ENCODE measurements at places on chromosomes 11 and 22.

- DNase-seq: no peak
Measured at GRCh38 chr11:30153008-30153407, 77.8 kb upstream of the FSHB start.

GRCh38 chr11:35214226-35214770, 75.3 kb downstream of the CD44 start:
- DNase-seq: no peak

- no peak for DNase-seq
Measured at GRCh38 chr11:71252269-71252769, at the start of gene SHANK2. TSS of gene SHANK2 (minus strand) at chr11:71252577. CDS start at chr11:71147326, 105,251 bp downstream.

DNA sequence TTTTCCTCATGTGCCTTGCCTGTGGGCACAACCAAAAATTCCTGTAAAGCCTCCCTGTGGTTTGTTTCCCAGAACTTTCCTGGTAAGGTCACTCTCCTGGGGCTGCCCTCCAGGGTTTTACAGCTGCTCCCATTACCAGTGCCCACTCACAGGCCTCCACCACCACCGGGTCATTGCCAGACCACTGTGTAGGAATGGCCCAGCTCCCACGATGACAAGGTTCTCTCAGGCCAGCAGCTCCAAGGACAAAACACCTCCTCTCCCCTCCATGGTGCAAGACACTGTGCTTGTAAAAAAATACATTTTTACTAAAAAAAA, 96.1 kb upstream of the AKIP1 start:
- DNase-seq: no peak

DNA sequence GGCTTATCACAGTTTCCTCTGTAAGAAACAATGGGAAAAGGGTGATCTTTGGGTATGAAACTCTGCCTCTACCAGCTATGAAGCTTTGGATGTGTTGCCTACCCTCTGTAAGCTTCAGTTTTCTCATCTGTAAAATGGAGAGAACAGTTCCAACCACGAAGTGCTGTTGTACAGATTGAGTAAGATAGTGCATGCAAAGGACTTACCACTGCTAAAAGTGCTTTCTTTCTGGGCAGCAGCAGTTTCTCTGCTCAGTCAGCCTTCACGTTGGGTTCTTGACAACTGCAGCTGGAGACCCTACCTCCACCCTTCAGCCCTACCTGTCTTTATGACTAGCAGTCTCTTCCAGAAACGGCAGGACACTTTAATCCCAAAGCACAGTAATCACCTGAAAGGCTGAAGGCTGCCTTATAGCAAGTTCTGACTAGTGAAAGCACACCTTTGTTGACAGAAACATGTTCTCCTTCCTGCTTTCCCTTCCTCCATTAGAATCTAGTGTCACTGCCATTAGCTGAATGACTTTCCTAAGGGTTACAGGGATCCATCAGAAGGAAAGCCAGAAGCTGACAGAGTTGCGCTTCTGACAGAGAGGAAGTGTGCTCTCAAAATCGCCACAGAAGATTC, 91.4 kb downstream of the RPL27A start:
- DNase-seq: no peak

DNA sequence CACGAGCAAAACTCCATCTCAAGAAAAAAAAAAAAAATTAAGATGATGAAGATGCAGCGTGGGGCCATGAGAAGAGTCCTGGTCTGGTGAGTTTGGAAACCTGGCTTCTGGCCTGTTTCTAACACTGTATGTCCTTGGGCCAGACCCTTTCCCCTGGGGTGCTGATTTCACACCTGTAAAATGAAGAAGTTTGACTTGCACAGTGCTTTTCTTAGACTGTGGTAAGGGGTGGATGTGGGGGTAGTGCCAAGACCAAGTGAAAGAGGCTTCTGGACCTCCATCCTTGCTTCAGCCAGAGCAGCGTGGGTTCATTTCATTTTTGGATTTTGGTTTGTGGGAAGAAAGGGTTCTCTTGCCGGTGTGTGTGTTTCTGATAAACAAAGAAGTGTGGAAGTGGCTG, 42.1 kb downstream of the PTPRJ start:
- DNase-seq: no peak

GRCh38 chr22:49767355-49768062, 60.2 kb downstream of the BRD1 start:
- no peak for DNase-seq

DNA sequence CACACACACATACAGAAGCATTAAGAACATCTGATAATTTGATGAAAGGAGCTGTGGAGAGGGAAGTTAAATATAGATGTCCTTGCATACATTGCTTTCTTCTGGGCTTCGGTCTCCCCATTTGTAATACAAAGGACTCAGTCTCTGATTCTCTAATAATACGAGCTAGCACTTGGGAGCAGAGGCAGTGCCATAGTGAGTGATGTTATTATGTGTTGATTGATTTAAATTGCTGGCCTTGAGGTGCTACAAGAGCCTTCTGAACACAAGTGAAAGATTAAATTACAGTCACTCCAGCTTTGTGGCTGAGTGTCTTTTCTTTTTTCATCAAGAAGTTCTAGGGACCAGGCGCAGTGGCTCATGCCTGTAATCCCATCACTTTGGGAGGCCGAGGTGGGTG, 61.5 kb upstream of the HMGXB4 start:
- no peak for DNase-seq

DNA sequence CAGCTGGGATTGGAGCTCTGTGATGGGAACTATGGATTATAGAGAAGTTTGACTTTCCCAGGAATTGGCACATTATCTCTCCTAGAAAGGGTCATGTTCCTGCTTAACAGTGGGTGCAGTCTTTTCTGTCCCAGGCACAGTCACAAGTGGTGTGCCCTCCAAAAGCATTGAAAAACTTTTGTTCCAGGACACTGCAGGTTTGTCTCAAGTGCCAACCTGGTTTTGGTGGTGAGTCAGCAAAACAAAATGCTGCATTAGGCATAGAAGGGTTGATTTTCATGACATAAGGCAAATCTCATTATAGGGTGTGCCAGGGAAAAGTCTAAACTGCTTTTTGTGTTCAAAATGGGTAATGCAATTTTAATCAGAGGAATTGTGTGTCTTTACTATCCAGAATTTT, 4.9 kb downstream of the HTATIP2 start:
- DNase-seq: no peak

GRCh38 chr11:117815262-117815803, 9.2 kb downstream of the FXYD2 start:
- DNase-seq: no peak

DNA sequence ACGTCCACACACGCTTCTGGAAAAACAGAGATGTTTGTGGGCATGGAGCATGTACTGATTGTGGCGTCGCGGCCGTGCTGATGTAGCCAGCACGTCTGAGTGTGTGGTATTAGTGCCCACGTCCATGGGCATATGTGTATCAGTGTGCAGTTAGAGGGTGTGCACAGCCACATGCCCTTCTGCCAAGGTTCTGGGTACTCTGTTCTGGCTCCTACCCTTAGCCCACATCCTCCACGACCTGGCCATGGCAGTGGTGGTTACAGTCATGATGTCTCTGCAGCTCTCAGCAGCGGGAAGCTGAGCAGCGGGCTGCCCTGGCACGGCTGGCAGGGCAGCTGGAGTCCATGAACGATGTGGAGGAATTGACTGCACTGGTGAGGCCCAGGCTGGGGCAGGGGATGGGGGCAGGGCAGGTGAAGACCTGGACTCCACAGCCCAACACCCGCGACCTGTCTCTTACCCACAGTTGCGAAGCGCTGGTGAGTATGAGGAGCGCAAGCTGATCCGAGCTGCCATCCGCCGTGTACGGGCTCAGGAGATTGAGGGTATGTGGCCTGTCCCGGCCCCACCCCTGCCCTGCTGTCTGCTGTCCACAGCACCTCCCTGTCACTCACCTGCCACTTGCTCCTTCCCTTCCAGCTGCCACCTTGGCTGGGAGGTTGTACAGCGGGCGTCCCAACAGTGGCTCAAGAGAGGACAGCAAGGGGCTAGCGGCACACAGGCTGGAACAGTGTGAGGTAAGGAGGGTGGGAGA, 7.3 kb downstream of the SMTN start:
- DNase-seq: no peak

GRCh38 chr11:8698917-8699441, 16.4 kb downstream of the RPL27A start:
- DNase-seq: no peak
